ENCODE measurements at places on chromosomes 1 and 21.

DNA sequence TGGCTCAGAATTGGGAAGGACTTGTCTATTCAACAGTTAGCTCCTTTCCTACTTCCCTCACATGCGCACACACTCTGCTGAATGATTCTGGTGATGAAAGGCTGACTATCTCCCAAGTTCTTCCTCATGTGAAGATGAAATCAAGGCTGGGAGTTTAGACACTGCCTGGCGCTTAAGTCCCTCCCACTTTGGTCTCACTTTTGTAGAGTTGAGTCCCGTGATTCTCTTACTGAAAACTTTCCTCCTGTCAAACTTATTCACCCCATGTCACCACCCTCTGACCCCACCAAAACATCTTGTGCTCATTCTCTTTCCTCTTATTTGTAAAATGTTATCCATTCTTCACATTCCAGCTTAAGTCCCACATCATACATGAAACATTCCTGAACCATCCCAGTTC, 8.4 kb upstream of the MRPS6 start:
- DNase-seq: no peak

- no peak for DNase-seq
Observed at GRCh38 chr1:199176713-199177112, 537.9 kb downstream of the PTPRC start.

GRCh38 chr1:227728059-227728891, 6.8 kb downstream of the JMJD4 start:
- peak; percentile 64 for DNase-seq

- no peak for DNase-seq
Observed at GRCh38 chr1:51565009-51565408, 45.9 kb upstream of the EPS15 start.

GRCh38 chr21:18887922-18888602, 484.5 kb upstream of the TMPRSS15 start:
- no peak for DNase-seq

- DNase-seq: no peak
Observed at GRCh38 chr1:68346188-68346808, 103.5 kb downstream of the RPE65 start.

- no peak for DNase-seq
Observed at GRCh38 chr1:125080077-125080476, 3895.3 kb downstream of the SRGAP2C start.

DNA sequence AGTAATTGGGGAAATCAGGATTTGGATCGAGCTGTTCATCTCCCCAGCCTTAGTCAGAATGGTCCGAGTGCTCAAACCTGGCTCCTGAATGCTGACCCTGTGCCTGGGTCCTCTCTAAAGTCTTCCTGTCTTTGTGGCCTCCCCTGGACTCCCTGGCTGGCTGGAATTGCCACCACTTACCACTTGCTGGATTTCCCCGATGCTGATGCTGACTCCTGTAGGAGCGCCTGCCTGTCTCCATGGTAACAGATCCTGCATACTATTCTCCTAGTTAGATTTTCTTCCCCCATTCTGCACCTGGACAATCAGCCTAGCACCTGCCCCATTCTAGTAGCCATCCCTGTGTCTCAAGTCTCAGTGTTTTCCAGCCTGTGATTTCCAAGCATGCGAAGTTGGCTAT, 382.2 kb upstream of the ESRRG start:
- no peak for DNase-seq

DNA sequence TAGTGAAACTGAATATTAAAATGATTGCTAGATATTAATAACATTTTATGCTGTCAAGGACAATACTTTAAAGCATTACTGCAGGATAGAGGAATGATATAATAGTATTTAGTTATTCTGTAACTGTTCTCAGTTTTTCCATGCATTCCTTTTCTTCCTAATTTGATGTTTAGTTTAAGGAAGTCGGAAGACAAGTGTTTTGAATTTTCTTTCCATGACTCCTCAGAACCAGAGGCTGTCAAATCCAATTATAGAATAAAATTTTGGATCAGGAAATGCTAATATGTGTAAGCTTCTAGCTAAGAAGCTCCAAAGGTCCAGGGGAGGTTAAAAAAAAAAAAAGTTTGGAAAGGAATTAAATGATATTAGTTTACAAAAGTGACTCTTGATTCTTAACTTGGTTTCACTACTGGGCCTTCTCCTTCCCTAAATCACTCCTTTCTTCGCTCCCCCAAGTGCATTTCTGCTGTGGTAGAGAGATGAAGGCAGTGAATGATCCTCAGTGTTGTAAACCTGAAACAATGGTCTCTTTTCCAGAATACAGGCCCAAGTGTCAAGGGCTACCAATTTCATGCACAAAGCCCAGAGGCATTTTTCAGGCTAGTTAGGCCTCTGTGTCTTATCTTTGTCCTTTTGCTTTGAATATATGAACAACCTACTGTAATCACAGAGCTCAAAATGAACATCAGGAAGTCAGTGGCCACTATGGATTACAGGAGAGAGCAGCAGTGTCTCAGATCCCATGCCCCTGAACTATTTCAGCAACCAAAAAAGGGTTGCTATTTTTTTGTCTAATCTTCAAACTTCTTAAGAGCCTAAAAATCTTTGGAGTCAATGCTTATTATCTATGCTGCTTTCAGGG, 6.2 kb downstream of the ADSS2 start:
- no peak for DNase-seq

- no peak for DNase-seq
Observed at GRCh38 chr1:20883766-20884165, 96.7 kb upstream of the HP1BP3 start.

DNA sequence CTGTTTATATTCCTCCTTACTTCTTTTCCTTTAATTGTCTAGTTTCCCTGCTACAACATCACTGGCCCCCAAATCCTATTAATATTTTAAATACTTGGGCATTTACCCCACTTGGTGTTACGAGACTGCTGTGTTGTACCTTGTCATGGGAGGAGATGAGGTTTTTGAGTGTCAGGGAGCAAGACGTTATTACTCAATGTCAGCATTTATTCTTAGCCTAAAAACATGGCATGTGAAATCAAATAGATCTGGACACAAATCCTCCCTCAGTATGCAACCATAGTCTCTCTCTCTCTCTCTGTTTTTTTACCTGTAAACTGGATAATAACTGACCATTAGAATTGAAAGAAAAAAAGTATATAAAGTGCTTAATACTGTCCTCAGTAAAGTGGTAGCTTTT, 4.6 kb downstream of the LRRC8B start:
- DNase-seq: no peak

GRCh38 chr1:83682132-83682531, 316.8 kb downstream of the TTLL7 start:
- no peak for DNase-seq

DNA sequence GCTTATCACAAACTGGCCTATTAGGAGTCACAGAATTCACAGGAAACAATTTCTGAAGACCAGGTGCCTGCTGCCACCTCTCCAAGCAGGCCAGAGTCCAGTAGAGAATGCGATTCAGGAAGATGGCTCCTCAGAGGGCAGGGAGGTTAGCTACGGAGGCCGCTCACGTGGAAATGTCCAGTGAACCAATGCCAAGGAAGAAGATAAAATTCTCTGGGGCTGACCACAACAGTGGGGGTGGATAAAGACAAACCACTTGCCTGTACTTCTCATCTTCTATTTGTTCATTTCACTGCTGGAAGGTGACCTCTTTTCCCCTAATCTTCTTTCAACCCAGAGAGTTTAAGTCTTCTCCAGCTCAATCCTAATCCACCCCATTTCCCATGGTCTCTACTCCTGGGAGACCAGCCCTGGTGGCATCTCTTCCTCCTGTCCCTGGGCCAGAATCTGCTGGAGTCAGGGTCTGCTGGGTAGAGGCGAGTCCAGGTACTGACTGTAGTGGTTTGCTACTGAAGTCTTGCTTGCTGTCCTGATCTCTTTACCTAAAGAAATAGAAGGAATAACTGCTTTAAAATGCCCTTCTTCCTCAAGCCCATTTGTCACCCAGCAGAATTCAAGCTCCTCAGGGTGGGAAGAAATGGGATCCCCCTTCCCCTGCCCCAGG, 3.2 kb downstream of the PSRC1 start:
- no peak for DNase-seq

- no peak for DNase-seq
Observed at GRCh38 chr1:100358210-100358609, 5.9 kb downstream of the CDC14A start.

GRCh38 chr21:32463889-32464300, 51.4 kb downstream of the EVA1C start:
- no peak for DNase-seq

GRCh38 chr1:67053535-67053784, 488 bp downstream of the SLC35D1 start:
- peak; percentile 19 for DNase-seq

DNA sequence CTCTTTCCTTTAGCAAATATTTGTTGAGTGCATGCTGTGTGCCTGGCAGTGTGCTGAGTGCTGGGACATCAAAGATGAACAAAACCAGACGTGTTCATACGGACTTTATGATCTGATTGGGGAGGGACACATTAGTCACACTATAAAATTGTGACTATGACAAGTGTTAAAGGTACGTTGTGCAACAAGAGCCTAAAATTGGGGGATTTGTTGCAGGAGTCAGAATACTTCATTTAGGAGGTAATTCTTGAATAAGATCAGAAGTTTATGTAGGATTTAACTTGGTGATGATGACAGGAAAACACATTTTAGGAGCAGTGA, 29.6 kb downstream of the B3GALT2 start:
- no peak for DNase-seq

DNA sequence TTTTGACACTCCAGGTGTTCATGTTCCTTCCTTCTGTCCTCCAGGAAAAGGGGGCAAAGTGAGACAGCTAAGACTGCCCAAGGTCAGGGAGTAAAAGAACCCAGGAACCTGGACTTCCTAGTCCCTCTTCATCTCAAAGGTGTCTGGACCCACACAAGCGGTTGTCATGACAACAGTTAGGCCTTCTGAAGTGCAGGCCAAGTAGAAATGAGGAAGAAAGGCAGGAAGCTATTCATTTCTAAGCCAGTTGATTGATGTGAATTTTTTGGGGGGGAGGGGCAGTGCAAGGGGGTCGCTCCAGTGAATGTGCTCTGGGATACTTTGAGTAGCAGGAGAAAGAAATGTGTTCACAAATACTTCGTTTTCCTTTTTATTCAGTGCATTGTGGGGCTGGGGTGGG, 114.3 kb downstream of the NAV1 start:
- DNase-seq: no peak

- DNase-seq: no peak
Observed at GRCh38 chr21:29233256-29233546, 65.5 kb upstream of the BACH1 start.

DNA sequence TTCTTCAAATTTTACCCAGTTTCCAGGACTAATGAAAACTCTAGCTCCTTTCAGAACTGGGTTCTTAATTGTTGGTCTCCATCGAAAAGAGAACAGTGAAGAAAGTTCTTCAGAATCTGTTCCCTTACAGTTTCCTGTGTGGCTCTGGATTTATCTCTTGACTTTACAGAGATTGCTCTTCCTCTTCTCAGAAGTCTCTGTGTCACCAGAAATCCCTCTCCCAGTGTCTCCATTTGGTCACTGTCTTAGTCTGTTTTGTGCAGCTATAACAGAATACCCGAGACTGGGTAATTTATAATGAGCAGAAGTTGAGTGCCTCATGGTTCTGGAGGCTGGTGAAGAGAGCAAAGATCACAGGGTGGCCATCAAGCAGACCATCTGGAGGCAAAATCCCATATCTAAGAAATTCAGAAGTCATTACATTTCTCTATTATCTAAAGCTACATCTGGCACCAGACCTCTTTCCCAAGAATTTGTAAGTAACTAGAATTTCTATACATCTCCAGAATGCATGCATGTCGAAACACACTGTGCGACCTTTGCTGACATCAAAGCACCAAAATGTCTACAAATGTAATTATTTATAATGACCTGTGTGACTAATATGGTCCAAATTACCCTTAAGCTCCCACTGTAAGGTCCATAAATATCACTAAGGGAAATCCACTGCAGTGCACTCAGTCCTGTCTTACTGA, 65.4 kb upstream of the KRTAP19-8 start:
- no peak for DNase-seq

DNA sequence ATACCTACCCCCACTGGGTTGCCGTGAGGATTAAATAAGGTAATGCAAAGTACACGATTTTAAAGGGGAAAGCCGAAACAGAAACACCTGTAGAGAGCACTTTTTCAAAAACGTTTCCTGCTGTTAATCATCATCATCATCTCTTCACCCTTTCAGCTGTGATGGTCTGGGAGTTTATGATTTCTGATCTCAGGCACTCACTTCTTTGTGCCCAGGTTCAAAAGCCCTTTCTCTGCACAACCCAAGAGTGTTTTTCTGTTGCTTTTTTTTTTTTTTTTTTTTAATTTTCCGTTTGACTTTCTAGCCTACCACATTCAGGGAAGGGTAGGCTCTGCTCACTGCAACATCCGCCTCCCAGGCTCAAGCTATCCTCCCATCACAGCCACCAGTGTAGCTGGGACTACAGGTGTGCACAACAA, 936 bp upstream of the UBXN11 start:
- no peak for DNase-seq

DNA sequence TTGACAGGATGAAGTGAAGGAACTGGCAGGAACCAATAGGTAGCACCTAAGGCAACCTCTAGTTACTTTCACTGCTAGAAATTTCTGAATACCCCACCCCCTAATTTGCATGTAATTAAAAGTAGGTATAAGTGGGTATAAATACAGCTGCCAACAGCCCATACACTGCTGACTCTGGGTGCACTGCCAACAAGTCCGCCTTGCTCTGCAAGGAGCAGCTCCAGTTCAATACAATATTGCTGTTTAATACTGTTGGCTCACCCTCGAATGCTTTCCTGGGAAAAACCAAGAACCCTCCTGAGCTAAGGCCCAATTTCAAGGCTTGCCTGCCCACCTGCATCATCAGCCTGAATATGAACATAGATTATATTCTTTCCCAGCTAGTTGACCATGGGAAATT, 981.9 kb downstream of the ADGRL2 start:
- DNase-seq: no peak

DNA sequence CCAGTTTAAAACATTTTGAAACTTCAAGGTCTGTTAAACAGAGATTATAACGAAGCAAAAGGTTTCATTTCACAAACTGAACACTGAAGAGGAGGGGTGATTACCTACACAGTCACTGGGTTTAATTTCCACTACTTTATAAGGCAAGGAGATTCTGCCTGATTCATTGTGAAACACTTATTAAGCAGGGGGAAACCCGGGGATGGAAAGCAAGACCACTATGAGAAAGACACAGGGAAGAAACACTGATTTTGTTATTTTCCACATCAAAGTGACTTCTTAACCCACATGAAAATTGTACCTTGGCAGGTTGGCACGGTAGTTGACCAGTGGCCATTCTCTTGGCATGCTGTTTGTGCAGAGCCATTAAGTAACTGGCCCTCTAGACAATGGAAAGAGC, 8.1 kb upstream of the F5 start:
- no peak for DNase-seq

GRCh38 chr1:7366286-7366954, 404.7 kb upstream of the VAMP3 start:
- DNase-seq: no peak

- DNase-seq: no peak
Observed at GRCh38 chr1:167003711-167004110, 14.6 kb downstream of the MAEL start.
